NCI-H1694 (cell line): ENCODE measurements at places on chromosomes 4 and X.

DNA sequence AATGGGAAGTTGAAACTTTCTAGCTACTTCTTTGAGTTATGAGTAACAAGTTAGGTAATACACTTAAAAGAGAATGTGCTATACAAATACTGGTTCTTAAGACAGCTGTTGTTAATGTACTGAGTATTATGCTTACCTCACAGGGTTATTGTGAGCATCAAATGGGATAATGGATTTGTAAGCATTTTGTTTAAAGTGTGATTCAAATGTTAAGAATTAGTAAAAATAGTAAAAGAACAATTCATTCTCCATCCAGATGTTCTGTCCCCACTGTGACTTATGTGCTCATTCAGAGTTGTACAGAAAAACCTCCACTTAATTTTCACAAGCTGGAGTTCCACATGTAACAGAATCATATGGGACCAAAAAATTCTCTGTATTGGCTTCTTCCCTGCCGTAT lies 63.6 kb downstream of the AR start:
- DNase-seq, result no peak

- DNase-seq, result no peak
Measured at GRCh38 chrX:118652717-118653116, 74.7 kb upstream of the IL13RA1 start.

- no peak for DNase-seq
Measured at GRCh38 chrX:130108647-130109428, 1.5 kb downstream of the ELF4 start.

DNA sequence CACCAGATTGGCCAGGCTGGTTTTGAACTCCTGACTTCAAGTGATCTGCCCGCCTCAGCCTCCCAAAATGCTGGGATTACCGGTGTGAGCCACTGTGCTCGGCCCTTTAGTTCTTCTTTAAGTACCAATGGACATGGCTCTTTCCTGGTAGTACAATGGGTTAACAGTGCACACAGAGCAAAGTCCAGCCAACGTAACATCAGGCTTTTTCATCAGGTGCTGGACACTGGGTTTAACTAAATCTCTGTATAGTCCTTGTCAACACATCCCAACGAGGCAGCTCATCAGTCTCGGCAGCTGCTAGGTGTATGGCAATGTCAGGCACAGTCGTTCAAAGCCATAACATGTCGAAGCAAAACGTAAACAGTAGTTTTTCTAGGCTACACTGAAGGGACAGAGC lies 93.8 kb downstream of the HDAC8 start:
- DNase-seq, result no peak

- DNase-seq, result peak; percentile 10
Measured at GRCh38 chrX:146054311-146054710, 236.7 kb downstream of the SLITRK2 start.

DNA sequence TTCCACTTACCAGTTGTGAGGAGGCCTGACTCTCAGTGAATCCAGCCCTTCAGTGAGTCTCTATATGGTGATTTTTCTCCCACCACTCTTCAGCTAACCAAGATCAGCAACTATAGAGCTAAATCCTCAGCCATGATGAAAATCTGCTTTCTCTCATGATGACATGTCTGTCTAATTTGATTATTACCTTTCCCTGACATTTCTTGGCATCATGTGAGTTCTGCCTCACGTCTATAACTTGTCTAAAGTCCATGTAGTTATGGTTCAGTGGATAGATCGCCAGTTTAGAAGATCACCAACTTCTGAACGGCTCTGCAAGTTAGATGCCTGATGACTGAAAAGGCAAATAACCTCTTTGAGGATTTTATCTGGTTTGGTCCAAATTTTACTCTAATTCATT lies 14.9 kb upstream of the DCAF8L1 start:
- no peak for DNase-seq

DNA sequence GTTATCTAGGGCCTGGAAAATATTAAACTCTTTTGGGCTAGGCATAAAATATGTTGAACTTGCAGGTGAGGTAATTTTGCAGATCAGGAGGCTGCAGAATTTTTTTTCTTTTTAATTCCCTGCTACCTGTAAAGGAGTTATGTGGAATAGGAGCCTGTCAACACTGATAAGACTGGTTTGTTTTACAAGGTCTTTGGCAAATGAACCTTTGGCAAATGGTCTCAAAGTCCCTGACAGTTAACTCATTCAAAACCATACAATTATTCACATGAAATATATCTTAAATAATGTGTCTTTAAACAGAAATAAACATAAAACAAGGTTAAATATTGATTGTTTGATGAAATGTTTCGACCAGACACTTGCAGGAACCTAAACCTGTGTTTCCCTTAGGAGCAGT lies 340.2 kb downstream of the GASK1B start:
- DNase-seq, result no peak

DNA sequence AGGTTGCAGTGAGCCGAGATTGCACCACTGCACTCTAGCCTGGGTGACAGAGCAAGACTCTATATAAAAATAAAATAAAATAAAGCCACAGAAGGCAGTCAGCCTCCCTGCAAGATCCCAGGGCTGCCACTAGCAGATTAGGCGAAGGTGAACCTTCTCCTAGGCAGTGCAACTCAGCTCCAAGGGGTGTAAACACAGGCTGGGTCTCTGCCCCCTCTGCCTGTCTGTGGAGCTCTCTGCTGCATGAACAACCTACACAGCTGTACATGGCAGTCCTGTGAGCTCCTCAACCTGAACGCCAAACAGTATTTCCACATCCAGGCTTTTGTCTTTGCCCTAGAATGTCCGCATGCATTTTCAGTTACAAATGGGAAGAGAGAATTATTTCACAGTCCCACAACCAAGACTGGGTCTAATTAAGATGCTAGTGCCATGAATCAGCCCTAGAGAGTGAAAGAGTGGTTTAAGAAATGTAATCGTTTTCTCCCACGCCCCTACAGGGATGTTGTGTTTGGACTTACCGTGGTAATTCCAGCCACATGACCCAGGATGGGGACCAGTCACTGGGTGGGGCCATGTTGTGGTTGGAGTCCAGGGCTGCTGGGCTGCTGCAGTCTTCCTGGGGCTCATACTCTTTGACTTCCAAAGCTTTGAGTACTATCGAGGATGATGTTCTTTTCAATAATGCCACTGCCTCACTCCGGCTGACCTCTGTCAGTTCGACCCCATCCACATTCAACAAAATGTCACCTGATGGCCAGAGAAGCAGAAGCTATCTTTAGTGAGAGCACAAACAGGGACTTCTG lies 99.0 kb downstream of the FIP1L1 start:
- no peak for DNase-seq

DNA sequence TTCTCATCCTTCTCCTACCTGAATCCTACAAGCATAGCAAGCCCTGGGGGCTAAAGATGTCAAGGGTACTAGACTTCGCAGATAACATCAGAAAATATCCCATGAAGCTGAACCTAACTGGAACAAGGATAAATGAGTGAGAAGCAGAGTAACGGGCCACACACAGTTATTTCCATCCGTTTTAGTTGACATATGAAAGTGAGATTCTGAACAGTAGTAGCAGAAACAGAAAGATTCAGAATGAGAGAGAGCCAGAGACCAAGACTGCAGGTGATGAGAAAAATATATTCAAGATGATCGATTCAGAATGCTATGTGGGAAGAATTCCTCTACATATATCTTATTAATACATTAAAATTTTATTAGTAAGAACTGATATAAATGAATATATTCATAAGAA lies 165.1 kb downstream of the TSPAN5 start:
- DNase-seq, result no peak

GRCh38 chr4:153555730-153556434 lies 89.7 kb downstream of the TMEM131L start:
- no peak for DNase-seq

GRCh38 chr4:19213388-19213787 lies 1038.3 kb upstream of the SLIT2 start:
- no peak for DNase-seq
